Fibroblast of skin of abdomen (primary cell): ENCODE measurements at places on chromosomes 6 and 20.

- no peak for DNase-seq
Observed at GRCh38 chr20:4667371-4667773, 54.3 kb upstream of the PRND start.

DNA sequence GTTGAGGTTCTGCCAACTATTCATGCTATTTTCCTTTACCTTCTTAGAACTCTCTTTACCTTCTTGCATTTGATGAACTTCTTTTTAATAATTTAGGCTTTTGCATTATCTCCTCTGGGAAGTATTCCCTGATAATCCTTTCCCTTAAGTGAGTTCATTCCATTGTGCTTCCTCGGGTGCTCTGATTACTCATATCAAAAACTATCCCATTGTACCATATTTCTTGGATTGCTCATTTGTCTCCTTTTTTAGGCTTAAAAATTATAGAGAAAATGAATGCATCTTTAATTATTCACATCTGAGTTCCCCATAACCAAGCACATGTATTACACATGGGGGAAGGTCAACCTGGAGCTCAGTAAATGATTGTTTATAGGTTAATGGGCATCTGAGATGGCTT, 2.5 kb downstream of the CALHM4 start:
- DNase-seq = peak; percentile 89

DNA sequence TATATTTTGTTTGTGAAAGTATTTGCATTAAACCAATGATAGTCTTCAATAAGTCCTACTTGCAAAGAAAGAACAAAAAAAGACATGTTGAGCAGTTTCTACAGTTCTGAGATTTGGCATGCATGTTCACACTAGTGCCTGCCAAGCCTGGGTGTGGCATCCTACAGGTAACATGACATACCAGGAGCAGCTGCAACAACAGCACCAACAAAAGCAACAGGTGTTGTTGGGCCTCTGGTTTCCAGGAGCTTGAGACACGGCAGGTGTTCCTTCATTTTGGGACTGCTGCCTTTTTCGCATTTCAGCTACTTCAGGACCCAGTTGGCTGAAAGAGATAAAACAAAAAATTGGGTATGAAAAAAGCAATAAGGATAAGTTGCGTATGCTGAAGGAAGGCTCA, 41.2 kb upstream of the MTRF1L start:
- DNase-seq = no peak

DNA sequence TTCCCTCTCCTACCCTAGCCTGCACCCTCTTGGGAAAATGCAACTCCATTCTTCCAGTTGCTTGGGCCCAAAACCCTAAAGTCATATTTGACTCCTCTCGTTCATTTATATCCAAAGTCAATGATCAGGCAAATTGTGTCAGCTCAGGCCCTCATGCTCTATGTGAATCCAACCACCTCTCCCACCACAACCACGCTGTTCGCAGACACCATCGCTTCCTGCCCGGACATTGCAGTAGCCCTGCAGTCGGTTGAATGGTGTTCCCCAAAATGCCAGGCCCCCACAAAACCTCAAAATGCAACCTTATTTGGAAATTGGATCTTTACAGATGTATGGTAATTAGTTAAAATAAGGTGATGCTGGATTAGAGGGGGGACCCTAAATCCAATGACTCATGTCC, 98.3 kb downstream of the PREX1 start:
- DNase-seq = no peak

- peak; percentile 60 for DNase-seq
Observed at GRCh38 chr6:56292505-56293181, 45.3 kb upstream of the COL21A1 start.

GRCh38 chr6:44217332-44218143, 812 bp downstream of the MYMX start:
- no peak for DNase-seq

DNA sequence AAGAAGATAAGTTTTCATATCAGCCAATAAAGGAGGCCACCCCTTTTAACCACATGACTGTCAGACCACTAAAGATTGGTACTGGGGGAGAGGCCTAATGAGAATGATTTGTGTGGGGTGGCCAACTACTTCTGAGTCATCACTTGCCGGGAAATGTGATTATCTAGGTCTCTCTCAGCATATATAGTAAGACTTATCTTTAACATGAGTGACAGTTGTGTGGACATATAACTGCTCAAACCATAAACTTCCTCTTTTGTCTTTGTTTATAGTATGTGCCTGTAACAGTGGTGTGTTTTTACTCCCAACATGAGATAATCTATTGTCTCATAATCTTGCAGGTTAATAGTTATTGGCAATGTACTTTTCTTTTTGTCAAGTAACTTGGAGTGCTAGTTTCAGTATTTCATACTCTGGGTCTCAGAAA, 312.4 kb downstream of the CDKAL1 start:
- DNase-seq = peak; percentile 21

GRCh38 chr6:141467881-141468280, 664.8 kb upstream of the GJE1 start:
- DNase-seq = peak; percentile 42

GRCh38 chr6:118186672-118187567, 279.9 kb downstream of the SLC35F1 start:
- peak; percentile 9 for DNase-seq

- DNase-seq = no peak
Observed at GRCh38 chr6:157430834-157431233, 49.8 kb downstream of the ZDHHC14 start.

DNA sequence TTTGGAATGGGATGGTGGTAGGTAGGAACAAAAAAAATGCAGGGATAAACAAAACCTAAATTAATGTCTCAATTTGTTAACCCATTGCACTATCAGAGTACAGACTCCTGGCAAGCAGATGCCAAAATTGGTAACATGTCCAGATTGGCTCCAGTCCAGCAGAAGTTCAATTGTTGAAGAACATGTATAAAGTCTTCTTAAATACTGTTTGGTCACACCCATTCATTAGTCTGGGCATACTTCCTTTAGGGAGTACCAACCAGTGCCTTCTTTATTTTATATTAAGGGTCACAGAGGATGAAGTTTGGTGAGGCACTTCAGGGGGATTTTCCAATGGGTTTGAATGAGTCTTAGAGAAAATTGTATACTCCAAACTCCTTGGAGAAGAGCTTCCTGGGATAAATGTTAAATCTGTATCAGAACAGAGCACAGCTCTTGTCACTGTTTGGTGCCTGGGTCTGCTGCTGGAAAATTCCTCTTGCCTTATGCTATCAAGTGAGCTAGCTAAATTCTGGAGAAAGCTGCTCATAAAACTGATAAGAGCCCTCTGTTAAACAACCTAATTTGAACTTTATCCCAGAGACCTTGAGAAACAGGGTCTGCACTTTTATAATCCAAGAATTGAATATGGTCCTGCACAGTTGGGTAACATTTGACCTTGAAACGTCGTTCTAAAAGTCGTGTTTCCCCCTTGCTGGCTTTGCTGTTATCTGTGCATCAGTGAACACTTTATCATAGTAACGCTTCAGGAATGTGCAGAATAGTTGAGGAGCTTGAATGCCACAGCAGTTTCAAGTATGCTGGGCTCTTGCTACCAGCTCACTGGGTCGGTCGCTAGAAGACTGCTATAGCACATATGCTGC, 334.1 kb upstream of the CITED2 start:
- DNase-seq = peak; percentile 92

- no peak for DNase-seq
Observed at GRCh38 chr6:84906514-84906913, 142.1 kb upstream of the TBX18 start.

GRCh38 chr6:169099411-169100202, 154.0 kb downstream of the THBS2 start:
- DNase-seq = peak; percentile 31

- no peak for DNase-seq
Observed at GRCh38 chr6:157049133-157049532, 272.0 kb downstream of the ARID1B start.

- DNase-seq = no peak
Observed at GRCh38 chr6:150905769-150906168, 40.3 kb downstream of the MTHFD1L start.

GRCh38 chr6:89438248-89438647, 5.3 kb downstream of the ANKRD6 start:
- DNase-seq = no peak

- DNase-seq = no peak
Observed at GRCh38 chr6:46888031-46888430, 33.7 kb downstream of the ADGRF5 start.

DNA sequence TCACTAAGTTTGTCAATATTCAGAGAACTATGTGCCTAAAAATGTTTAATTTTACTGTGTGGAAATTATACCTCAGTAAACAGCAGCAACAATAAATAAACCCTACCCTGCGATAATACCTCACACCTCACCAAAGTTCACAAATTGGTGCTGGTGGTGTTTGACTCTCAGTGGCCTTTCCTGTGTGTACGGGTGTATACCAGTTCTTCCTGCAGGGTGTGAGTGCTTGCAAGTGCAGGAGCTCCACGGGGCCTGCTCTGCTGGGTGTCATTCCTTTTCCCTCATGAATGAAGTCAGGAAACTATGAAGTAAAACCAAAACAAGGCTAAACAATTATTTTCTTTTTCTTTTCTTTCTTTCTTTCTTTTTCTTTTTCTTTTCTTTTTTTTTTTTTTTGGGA, 4.1 kb upstream of the ENPP5 start:
- DNase-seq = no peak

- DNase-seq = no peak
Observed at GRCh38 chr6:16402581-16402900, 164.2 kb downstream of the GMPR start.

DNA sequence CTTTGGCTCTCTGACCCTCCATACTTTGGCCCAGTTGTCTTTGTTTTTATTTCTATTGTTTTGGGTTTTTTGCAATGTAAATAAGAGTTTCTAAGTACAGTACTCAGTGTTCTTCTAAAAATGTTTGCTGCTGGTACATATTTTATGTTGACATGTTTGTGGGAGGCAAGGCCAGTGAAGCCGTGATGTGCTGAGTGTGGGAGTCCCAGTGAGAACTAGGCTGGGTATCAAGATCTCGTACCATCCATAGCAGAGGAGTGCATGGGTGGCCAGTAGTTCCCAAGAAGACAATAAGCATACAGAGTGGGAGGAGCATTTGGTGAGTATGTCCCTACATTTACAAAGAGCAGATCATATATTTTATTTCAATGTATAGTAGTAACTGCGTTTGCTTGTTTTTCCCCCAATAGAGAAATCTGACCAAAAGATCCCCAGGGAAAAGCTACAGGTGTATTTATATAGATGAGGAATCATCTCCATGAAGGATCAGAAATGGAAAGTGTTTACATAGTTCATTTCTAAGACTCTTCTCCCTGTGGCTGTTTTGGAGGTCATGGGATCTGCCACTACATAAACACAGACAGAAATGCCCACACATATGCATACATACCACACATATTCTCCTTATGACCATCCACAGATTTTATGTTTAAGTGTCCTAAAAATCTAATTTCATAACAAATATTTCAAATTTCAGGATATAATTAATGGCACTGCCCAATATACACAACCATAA, 285.9 kb downstream of the ALDH8A1 start:
- DNase-seq = no peak

DNA sequence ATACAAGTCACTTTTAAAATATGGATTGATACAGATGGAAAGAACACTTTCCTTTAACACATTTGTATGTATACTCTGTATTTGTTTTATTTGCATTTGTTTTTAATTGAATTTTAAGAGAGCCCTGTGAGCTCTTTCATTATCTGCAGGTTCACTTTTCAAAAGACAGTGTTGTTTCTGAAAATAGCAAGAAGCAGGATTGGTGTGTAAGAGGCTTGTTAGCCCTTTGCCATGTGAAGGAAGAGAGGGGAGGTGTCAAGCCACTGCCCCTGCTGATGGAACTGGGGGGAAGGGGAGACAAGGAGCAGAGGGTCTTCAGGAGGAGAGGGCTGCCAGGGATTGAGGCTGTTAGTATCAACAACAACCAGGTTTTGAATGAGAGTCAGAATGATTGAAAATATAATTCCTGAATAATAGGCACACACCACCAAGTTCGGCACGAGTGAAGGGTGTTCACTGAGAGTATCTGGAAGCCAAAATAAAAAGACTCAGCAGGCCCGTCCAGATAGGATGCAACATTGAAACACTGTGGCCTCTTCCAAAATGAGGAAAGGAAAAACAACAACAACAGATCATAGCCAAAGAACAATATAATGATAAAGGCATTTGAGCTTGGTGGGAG, 12.6 kb upstream of the PBOV1 start:
- DNase-seq = no peak

DNA sequence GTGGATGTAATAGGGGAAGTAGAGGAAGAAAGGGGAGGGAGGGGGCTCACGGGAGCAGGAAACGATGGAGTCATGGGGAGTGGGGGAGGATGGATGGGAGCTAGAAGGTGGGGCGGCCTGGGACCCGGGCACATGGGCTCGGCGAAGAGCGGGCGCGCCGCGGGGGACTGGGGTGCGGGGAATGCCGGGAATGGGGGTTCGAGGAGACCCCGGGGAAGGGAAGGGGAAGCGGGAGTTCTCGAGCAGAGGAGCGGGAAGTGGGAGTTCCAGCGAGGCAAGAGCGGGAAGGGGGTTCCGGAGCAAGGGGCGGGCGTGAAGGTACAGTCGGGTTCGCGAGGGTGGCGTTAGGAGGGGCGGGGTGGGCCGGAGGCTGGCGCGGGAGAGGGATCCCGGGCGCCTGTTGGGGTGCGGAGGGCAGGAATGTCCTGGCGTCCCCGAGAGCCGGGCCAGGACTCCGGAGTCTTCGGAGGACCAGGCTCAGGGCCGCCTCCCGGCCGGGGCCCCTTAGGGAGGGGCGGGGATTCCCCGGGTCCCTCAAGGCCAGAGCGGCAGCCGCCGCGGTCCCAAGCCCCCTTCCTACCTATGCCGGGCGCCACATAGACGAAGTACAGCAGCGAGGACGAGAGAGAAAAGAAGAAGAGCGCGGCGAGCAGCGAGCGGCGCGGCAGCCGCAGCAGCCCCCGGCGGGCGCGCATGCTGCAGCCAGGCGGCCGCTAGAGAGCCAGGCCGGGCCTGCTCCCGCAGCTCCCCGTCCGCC, 504 bp downstream of the B4GALT5 start:
- no peak for DNase-seq

DNA sequence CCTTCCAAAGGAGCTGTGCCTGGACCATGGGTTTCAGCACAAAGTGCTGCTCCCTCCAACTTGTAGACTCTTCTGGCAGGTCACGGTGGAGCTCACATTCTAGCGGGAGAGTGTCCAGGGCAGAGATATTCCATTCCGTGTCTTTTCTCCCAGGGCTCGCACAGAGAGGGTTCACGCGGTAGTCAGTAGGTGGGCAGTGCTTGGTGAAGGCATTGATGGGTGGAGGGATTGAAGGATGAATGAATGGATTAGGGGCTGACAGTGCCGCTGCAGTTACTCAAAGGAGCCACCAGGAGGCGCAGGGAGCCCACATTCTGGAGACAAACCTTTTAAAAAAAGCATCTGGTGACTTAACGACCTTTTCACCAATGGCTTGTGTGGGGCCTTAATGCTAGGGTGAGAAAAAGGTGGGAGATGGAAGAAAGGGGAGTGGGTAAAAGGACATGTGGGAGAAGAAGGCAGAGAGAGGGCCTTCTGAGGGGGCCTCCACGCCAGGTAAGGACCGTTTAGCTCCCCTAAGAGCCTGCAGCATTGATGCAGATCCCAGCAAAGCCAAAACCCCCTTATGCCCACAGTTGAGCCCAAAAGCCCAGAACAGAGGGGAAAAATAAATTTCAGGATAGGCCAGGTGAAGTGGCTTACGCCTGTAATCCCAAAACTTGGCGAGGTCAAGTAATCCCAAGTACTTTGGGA, 17.5 kb upstream of the FAM110A start:
- peak; percentile 41 for DNase-seq
